ENCODE measurements at places on chromosomes 11 and 22.

- no peak for DNase-seq
These were observed 583 bp downstream of the PDGFD start for GRCh38 chr11:104163100-104164027.

- DNase-seq: no peak
These were observed 155.3 kb upstream of the RASSF10 start for GRCh38 chr11:12853652-12854296.

DNA sequence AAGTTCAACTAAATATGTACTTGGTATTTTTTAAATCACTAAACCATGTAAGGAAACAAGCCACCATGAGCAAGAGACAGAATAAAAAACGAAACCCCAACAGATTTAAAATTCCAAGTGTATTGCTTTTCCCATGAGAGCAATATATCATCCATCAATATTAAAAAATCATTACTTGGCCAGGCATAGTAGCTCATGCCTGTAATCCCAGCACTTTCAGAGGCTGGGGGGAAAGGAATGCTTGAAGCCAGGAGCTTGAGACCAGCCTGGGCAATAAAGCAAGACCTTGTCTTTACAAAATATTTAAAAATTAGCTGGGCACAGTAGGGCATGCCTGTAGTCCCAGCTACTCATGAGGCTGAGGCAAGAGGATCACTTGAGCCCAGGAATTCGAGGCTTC, 190.8 kb downstream of the TTC28 start:
- DNase-seq: no peak

DNA sequence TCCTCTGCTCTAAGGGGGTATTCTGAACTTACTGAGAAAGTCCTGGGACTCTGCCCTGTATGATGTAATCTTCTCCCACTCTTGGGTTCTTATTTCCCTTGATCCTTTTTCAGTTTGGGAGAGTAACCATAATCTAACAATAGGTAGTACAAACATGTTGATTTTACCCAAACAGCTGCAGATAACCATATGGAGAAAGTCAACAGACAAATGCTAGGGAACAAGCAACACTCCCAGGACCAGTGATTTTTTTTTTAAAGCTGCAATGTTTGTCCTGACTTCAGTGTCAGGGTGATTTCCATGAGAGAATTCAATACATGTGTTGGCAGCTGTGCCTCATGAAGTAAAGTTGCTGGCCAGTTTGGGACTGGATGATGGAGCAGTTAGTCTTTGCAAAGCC, 156.5 kb downstream of the FCHSD2 start:
- DNase-seq: no peak

- peak; percentile 28 for DNase-seq
These were observed 20.3 kb upstream of the MRPL17 start for GRCh38 chr11:6703247-6704063.

GRCh38 chr11:130534551-130534950, 86.1 kb downstream of the ADAMTS15 start:
- no peak for DNase-seq
